ENCODE measurements at places on chromosomes 16 and 17.

DNA sequence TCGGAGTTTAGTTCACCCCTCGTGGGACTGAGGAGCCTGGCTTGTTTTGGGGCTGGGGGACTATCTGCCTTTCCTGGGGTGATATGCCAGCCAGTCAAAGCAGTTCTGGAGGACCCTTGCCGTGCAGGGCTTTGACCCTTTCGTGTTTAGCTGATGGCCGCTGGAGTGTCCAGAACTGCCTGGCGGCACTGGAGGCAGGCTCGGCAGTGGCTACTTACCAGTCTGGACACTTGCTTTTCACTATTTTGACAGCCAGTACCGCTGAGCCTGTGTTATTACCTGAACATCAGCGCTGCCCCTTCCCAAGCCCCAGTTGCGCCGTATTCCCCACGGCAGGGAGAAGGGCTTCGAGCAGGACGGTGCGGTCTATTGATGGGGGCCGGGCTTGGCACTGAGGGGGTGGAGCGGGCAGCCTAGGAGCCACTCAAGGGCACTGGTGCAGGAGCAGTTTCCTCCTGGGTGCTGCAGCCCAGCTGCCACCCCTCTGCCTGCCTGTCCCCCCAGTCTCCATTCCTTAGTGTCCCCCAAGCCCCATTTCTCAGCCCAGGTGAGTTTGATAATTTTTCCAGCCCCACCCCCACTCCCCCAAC, 18.6 kb downstream of the CCDC92B start:
- no peak for DNase-seq

GRCh38 chr16:2432801-2433505, 3.7 kb downstream of the CCNF start:
- no peak for DNase-seq

- no peak for DNase-seq
These were observed 47.4 kb upstream of the CDYL2 start for GRCh38 chr16:80851831-80852230.

DNA sequence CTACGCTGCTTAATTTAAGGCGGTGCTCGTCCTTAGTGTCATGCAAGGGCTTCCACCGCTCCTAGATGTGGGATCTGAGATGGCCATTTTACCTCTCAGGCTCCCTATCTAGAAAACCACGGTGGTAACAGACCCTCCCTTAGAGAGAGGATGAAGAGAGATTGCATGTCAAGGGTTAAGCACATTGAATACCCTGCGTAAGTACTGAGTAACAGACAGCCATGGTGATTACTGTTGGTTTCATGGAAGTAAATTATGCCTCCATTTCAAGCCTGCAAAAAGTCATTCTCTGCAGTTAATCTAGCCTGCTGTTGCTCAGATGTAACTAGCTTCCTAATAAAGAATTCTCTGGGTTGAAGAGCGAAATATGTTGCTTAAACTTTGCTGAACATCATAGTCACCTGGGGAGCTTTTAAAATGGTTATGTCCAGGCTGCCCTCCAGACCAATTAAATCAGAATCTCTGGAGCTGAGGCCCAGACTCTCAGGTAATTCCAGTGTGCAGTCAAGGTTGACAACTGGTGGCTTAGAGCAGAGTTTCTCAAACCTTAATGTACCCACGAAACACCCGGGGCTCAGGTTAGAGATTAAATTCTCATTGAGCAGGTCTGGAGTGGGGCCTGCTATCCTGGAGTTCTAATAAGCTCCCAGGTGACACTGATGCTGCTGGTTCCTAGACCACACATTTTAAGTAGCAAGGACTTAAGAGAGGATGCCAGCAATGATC, 167.1 kb downstream of the SNX29 start:
- no peak for DNase-seq

Data from hepatocyte (in vitro differentiated cells).